ENCODE measurements at places on chromosomes 2 and 18.

GRCh38 chr2:216545359-216545758 lies 46.7 kb downstream of the RPL37A start:
- no peak for DNase-seq

GRCh38 chr2:240579071-240579762 lies 7.3 kb upstream of the CAPN10 start:
- DNase-seq = no peak

DNA sequence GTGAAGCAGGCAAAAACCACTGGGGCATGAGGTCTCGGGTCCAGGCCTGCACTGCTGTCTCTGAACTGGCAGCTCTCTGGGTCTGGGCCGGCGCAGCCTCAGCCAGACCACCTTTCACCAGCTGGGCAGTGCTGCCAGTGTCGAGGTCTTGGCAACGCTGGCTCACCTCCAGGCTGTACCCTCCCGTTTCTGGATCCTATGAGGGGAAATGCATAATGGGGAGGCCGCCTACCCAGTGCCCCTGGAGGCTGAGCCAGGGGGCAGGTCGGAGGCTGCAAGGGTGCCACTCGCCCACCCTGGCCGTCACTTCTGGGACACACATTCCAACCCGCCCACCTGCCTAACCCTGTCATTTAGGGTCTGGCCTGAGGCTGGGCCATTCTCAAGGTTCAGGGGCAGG lies 24.6 kb downstream of the KIF1A start:
- DNase-seq = no peak

- no peak for DNase-seq
These were observed 204.7 kb upstream of the ITGA4 start for GRCh38 chr2:181252262-181253148.

DNA sequence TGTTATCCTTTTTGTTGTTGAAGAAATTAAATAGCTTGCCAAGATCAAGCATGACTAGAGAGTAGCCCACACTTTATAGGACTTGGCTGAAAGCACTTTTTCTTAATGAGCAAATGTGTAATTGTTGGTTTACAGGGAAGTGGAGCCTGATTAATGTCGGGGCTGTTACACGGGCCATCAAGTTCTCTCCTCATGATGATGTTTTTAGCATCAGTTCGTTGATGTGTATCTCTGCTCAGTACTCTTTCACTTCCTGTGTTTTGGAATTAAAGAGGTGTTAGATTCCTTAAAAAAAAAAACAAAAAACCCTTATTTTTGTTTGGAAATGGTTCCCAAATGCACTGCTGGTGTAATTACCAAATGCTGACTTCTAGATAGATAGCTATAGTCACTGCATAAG lies 114.2 kb downstream of the PTPRM start:
- no peak for DNase-seq

DNA sequence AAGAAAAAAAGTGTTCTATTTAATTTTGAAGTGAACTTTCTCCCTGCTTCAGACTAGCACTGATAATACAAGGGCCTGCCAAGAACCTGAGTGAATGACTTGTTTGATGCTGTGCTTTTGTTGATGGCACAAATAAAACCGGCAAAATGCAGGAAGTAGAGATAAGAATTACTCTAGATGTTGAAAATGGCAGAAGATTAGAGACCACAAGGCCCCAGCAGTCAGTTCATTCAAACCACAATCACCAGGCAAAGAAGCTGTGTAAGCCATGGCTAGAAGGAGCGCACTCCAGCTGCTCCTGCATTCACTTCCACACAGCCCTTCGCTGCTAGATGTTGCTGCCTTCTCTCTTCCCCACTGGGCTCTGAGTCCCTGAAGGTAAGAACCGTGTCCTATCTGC lies 297.1 kb downstream of the AGPS start:
- peak; percentile 7 for DNase-seq

DNA sequence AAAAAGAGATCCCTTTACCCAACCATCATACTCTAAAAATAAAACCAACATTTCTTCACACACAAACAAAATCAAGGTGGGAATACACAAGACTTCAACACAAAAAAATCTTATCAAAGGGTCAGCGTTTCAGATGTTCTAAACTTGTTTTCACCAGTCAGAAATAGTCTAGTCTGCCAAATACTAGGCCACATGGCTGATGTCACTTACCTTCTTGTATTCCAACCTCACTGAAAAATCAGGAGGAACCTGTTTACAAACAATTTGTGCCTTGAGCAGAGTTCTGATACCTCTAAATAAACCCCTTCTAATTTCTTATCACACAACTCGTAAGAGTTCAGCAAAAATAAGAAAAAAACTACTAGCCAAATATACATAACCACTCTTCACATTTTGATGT lies 20.1 kb downstream of the FEZ2 start:
- no peak for DNase-seq

- peak; percentile 36 for DNase-seq
These were observed 8.8 kb downstream of the GKN2 start for GRCh38 chr2:68943581-68944568.

DNA sequence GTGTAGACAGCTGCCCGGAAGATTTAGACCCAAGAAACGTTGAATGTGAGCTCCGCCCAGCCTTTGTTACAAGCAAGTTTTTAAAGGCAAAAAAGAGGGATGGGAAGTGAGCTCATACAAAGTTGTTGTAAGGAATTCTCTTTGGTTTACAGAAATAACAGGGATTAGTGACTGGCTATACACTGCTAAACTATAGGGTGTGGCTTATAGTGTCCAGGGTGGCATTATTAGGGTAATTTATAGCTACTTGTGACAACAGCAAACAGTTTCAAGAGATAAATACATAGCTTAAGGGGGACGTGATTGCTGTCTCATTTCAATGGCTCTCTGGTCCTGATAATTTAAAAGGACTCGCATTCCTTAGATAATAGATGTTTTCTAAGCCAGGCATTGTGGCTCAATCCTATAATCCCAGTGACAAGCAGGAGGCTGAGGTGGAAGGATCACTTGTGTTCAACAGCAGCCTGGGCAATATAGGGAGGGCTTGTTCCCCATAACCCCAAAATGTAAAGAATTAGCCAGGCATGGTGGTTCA lies 66.5 kb upstream of the TGIF1 start:
- DNase-seq = no peak

- DNase-seq = no peak
These were observed 24.3 kb upstream of the GPD2 start for GRCh38 chr2:156411835-156412234.

- DNase-seq = peak; percentile 34
These were observed 1.3 kb downstream of the DUSP2 start for GRCh38 chr2:96143848-96144480.

DNA sequence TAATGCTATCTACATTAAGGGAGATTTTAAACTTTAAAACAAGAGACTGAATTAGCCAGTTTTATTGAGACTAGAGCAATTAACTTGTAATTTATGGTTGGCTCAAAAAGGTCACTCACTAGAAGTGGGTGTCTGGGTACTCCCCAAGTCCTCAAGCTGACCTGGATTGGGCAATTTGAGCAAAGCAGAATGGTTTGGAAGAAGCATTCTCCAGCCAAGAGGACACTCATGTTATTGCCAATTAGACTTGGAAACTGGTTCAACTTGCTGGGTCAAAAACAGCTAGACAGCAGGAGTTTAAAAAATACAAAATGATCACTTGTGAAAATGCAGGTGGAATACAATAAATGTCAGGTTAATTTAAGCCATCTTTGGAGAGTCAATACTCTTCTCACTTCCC lies 29.5 kb upstream of the MYO1B start:
- no peak for DNase-seq

DNA sequence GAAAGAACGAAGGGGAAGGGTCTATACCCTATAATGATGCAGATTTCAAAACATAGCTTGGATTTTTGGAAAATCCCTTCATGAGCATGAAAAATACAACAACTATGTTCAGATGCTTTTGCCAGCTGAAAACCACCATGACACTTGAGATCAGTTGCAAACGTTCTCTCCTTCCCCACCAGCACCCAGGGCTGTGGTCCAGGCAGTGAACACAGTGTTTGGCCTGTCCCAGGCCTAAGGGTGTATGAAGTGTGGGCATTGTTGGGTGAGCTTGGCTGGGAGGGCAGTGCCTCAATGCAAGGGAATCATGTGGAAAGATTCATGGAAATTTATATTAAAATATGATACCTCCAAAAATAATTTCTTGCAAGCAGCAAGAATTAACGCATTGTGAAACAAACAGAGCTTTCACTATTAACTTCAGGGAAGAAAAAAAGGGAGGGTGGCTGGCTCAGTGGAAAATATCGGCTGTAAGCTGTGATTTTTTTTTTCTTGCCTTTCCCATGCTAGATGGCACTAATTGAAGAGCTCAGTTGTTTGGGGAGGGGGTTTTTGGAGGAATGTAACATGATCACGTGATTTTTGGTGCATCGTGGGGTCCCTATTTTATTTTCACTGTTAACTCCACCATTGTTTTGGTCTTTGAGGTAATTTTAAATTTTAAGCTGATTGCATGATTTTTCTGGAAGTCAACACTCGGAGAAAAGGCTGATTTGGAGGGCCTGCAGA lies 52.0 kb downstream of the CDC42EP3 start:
- DNase-seq = no peak

GRCh38 chr2:174573621-174574081 lies 24.0 kb downstream of the WIPF1 start:
- DNase-seq = no peak

- no peak for DNase-seq
These were observed at the start of gene L3MBTL4 for GRCh38 chr18:6414723-6415417. L3MBTL4 (minus strand) TSS chr18:6414911; CDS start chr18:6311625, 103,286 bp downstream.

DNA sequence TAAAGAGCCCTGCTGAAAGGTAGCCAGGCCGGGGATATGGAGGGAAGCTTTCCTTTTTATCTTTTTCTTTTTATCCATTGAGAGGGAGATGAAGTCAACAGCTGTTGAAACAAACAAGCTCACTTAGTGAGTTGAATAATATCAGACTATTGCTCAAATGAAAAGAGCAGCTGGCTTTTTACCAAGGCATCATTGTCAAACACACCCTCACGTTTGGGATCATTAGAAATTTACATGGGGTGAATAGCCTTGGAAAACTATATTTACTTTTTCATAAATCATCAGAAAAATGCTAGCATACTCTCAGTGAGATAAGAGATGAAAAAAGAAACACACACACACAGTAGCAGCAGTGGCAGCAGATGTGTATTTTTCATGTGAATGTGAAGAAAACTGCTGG lies 71.5 kb upstream of the HNMT start:
- DNase-seq = no peak

GRCh38 chr2:159225025-159226016 lies 61.2 kb downstream of the WDSUB1 start:
- DNase-seq = no peak

GRCh38 chr2:160783474-160783873 lies 289.9 kb upstream of the RBMS1 start:
- DNase-seq = no peak

GRCh38 chr2:69057660-69058059 lies 44.7 kb downstream of the ANTXR1 start:
- DNase-seq = no peak

GRCh38 chr2:134499307-134499926 lies 219.4 kb downstream of the TMEM163 start:
- DNase-seq = no peak

DNA sequence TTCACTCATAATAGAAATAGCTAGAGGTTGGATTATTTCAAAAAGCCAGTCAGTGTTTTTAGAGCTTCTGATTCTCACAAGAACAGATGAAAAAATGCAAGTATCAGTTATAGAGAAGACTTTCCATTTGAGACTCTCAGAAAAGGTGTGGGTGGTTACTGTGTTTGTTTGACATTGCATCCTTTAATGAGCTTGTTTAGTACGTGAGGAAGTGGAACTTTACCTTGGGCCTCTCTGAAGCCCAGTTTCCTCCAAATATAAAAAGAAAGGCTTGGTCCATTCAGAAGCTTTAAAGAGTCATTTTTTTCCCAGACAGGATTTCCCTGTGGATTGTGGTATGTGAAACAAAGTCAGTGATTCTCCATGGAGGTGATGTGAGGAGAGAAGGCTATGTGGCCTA lies 89.9 kb upstream of the RANBP2 start:
- DNase-seq = no peak

DNA sequence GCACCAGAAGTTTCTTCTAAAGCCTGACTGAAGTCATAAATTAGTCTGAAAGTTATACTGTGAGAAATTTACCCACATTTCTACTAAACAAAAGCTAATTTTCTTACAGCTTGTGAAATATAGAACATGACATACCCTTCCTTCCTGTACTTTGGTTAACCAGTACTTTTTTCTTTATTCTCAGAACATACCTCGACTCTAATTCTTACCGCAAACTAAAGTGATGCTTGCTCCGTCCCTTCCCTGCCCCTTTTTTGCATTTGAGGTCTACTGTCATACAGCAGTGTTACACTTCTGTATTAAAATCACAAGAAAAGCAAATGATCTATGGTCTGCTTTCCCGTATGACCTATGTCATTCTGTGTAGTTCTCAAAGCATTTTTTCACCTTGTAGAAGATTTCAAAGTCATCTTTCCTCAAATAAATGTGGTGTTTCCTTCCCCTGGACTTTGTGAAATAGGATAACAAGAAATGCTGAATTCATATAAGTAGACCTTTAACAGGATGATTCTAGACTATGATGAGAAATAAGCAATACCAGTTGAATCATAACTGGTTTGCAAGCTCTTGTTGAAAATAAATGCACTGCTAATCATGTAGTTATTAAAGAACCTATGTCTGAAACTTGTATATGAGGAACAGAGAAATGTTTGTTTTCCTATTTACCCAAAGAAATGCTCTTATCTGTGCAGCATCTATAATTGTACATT lies 30.4 kb downstream of the CYTIP start:
- no peak for DNase-seq

DNA sequence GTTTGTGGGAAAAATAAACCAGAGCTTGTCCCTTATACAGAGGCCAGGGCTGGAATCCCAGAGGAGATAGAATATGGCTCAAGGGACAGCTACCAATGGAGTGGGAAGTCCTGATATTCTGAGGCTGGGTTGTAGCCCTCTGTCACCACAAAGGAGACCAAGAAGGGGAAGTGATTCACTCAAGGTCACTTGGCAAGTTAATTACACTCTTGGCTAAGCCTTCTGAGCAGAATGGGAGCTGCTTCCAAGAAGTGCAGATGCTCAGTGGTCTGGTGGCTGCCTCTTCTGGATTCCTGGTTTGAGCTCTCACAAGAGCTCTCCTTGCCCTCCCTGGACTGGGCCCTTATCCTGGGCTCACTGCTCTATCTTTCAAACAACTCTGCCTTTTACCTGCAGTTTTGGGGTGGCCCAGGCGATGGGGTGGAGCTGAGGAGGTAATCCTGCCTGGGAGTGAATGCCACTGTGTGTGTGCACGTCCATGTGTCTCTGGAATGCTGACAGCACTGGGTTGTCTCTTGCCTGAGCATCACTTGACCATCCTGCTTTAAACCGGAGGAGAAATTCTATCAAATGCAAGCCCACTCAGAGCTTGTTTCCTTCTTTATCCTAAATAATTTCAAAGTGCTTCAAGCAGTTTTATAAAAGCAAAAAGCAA lies 168.2 kb downstream of the KCNS3 start:
- DNase-seq = no peak

DNA sequence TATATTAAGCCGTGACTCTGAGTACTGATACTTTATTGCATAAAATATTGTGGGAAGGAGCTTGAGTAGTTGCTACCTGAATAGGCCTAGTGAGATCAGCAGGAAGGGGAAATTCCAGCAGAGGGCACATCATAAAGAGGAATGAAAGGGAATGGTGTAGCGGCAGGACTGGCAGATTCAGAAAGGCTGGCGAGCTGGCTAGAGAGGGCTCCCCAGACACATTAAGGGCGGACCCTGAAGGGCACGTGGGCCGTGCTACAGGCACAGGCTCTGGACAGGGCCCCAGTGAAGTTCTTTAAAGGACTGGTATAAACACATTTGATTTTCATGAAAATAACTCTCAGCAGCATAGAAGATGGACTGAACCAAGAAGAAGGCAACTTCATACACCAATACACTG lies 43.0 kb downstream of the PTPN2 start:
- DNase-seq = no peak
